IPS-NIHi11 (cell line): ENCODE measurements at places on chromosomes 3 and 15.

- no peak for DNase-seq
Observed at GRCh38 chr3:66261355-66261754, 40.6 kb downstream of the SLC25A26 start.

DNA sequence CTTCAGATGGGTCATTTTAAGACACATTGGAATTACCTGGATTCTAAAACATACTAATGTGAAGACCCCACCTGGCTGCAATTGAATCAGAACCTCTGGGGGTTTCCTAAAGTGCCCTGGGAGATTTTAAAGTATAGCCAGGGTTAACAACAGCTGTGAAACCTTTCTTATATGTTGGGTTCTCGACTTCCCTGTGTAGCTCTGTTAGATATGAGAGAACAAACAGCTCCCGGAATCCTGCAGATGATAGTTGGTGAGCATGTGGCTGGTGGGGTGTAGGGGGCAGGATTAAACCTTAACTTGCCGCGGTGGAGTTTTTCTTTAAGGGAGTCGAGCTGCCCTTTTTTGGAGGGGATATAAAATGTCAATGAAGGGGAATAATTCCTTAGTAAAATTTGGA, 12.1 kb downstream of the PLCL2 start:
- no peak for DNase-seq

DNA sequence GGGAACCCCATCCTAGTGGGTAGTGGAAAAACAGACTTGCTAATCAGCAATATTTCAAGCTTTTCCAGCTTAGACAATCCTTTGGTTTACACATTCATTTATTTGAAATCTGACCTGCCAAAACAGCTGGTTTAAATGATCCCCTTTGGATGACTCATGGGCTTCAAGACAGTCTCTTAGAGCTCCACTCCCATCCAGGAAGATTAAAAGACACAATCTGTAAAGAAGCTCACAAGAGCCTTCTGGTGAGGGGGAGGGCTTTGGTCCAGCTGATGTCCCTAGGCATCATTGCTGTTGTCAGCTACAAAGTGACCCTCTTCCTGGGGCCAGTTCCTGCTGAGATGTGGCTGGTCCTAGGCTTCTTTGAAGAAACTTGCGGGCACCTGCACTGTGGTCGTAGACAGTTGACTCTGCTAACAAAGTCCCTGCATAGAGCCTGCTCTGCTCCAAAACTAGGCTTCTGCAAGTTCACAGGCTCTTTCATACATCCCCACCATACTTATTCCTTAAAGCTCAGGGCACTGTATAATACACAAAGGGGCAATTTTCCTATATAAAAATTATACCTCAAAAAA, 73.7 kb downstream of the IGSF11 start:
- no peak for DNase-seq

- no peak for DNase-seq
Observed at GRCh38 chr3:28150465-28151206, 90.8 kb upstream of the CMC1 start.

GRCh38 chr15:32838820-32839219, 121.0 kb downstream of the GREM1 start:
- DNase-seq, result no peak

- no peak for DNase-seq
Observed at GRCh38 chr3:157590273-157590672, 87.1 kb upstream of the VEPH1 start.

GRCh38 chr3:148861277-148861869, 3.7 kb upstream of the CPA3 start:
- DNase-seq, result peak; percentile 50
